AG10803 (cell line): ENCODE measurements at places on chromosomes 1 and 21.
A peak's percentile ranks its signal among the peaks of the same experiment; 100 is the strongest.

- DNase-seq: no peak
These were observed 37.6 kb downstream of the NRDC start for GRCh38 chr1:51840743-51841461.

DNA sequence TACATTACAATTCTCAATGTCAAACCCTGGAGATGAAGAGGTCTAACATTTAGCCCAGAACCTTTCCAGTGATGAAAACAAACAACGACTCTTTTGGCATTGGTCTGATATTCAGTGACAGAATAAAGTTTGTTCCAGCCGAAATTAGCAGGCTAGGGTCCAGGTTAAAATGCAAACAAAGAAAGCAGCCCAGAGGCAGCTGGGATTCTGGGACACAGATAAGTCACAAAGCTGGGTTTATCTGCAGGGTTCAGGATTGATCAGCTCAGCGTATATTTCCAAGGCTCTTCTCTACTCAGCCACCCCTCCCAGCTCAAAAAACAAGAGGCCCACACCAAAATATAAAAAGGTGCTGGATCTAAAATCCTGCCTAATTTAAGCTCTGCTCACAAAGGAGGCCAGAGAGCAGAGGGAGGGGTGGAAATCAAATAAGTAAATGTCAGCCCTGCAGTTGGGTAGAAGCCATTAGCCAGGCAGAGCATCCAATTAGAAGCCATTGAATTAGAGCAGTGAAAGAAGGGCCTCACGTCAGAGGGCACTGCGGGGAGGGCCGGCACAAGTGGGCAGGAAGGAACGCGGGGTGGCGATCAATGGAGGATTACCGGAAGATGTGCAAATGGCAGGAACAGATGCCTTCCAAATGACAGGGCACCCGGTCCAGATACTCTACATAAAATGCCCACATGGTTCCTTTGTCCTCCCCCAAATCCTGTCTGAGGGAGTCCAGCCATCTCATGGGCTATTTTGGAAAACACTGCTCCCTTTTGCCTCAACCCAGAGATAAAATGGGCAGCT lies 3.2 kb upstream of the KLHDC8A start:
- no peak for DNase-seq

GRCh38 chr21:43866260-43866629 lies 1.2 kb downstream of the AGPAT3 start:
- DNase-seq: peak; percentile 60

GRCh38 chr1:246157516-246157915 lies 349.6 kb downstream of the SMYD3 start:
- DNase-seq: peak; percentile 31

- DNase-seq: no peak
These were observed 92.2 kb downstream of the TBX19 start for GRCh38 chr1:168372861-168373371.

GRCh38 chr1:29806646-29807319 lies 570.5 kb downstream of the PTPRU start:
- no peak for DNase-seq

DNA sequence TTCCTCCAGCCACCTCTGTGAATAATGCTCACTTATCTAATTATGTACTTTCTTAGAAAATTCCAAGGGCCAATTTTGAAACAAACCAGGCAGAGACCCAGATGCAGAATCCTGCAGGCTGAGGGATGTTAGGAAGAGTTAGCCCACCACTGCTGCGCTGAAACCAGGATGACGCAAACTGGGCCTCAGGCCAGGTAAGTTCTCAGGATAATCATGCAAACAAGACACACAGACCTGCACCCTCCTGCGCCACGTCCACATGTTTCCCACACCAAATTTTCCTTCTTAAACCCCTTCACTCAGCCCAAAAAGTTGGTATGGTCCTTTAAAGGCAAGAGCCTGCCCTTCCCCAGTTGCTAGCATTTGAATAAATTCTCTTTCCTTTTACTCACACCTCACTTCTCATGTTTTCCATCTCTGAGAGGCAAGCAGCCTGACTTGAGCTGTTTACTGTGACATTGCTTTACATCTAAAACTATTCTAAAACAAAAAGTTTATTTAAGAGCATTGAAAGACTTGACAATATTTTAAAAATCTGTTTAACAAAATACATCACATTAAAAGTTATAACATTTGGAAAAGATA lies 887.1 kb downstream of the LRRIQ3 start:
- DNase-seq: no peak

DNA sequence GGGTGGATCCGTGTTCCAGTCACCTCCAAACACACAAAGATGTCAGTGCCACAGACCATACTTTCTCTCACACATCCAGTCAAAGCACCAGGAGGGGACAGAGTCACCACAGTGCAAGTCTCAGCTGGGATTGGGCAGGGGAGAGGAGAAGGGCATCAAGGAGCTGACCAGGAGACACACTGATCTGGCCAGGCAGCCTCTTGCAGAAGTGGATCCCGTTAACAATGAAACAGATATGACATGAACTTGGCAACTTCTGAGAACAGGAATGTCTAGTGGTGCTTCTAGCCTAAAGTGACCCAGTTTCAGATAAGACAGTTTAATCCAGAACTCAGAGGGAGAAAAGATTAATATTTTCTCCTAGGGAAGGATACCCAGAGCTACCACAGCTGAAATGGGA lies 71.0 kb downstream of the HIVEP3 start:
- DNase-seq: no peak

DNA sequence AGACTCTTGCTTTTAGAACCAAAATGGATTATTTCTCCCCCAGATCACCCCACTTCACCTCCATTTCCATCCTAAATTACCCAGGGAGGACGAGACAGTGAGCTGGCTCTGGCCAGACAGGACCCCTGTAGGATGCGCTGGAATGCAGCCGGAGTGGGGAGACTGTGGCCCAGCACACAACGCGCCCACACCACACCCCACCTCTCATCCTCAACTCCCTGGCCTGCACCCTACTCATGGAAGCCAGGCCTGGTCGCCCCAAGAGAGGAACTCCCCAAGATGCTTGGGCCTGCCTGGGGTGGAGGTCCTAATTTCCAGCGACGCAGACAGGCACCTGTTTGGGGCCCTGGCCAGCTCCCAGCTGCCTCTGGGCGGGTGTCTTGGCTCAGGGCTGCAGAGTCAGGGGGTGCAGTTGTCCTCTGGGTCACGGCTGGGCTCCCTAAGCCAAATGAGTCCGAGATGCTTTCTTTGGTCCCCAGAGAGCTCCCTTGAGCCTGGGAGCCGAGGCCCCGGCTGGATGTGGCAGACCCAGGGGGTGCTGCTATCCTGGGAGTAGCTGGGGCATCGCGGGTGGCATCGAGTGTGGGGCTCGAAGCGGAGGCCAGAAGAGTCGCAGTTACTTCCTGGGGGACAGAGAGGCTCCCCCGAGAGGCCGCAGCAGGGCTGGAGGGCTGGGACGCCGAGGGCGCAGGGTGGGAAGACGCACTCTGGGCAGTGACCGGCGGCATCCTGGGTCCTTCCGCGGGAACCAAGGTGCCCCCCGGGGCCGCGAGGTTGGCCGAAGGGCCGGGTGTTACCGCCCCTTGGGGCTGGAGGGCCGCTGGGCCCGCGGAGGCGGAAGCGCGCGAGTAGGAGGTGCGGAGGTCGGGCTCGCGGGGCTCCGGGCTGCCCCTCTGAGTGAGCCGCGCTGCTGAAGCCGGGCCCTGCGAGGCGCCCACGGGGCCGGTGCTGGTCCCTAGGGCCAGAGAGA lies 10.4 kb downstream of the CLEC20A start:
- no peak for DNase-seq

DNA sequence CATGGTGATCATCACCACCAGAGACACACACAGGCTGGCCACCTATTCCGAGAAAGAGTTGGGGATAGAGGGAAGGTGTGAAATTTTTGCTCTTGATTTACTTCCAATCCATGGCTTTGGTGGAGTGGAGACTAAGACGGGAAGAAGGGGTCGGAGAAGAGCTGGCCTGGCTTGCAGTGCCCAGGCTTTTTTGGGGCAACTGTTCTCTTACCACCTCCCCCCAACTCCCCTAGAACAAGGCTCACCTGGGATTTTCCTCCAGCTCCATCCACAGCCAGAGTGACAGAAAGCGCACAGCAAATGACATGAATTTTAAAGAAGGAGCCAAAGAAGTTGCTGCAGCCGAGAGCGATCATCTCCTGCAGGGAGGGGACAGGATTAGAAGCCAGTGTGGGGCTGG lies 16.0 kb downstream of the SLC26A9 start:
- DNase-seq: no peak

DNA sequence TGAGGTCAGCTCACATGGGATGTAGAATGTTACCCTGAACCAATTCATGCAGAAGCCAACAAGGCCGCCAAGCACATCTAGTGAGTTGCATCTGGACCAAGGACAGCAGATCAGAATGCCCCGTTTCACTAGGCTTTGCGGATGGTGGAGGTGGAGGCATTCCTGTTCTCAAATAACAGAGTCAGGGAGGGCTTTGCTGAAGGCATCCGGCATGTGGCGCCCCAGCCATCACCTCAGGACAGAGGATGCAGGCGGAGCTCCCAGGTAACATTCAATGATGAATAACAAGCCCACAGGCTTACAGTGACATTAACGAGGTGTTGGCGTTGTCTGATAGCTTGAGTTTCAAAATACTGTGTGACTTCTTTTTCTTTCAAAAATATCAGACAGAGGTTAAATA lies 476.2 kb downstream of the CAMTA1 start:
- DNase-seq: no peak

- DNase-seq: peak; percentile 68
These were observed 35.4 kb upstream of the TRAPPC10 start for GRCh38 chr21:43976661-43977060.

GRCh38 chr1:162878000-162878596 lies 17.1 kb upstream of the CCDC190 start:
- peak; percentile 72 for DNase-seq

- no peak for DNase-seq
These were observed 2.5 kb downstream of the MR1 start for GRCh38 chr1:181036107-181036836.

- no peak for DNase-seq
These were observed 163.1 kb upstream of the USP25 start for GRCh38 chr21:15566703-15567102.

DNA sequence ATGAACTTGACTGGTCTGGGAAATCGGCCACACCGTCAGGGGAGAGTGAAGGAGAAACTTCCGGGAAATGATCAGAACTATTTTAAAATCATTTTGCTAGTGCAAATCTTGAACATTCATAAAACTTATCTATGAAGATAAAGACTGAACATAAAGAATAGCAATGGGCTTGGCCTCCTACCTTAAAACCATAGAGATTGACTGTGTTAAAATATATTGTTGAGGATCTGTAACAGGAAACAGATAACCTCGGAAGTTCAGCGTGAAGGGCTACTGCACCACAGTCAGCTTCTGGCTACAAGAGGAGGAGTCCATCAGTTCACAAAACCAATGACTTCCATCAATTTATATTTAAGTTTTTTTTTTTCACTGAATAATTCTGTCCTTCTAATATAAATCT lies 127.3 kb downstream of the RGS7 start:
- DNase-seq: no peak

DNA sequence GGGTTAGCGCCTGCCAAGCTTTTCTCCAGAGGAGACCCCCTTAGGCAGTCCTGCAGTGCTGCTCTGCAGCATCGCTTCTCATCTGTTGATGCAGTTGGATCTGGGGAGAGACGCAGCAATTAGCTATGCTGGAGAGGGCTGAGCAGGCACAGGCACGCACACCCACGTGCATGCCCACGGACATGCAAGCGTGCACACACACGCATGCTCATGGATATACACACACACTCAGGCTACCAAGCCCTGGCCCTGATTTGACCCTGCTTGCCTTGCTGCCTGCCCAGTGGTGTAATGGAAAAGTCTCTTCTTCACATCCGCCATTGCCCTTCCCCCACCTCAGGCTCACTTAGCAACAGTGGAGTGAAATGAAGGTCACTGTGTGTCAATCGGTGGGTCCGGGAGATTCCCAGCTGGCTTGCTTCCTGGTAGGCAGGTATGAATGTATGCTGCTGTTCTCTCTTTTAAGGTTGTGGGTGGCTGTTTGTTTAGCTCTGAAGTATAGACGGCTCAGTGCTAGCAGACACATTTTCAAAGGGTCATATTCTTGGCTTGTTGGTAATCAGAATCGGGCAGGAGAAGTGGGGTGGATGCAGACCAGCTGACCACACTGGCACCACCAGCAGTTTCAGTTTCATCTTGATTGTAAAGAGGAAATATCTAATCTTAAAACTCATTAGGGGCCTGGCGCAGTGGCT lies 9.5 kb downstream of the ATP1B1 start:
- DNase-seq: no peak

- DNase-seq: no peak
These were observed 179.7 kb downstream of the TNFSF18 start for GRCh38 chr1:172870901-172871606.

DNA sequence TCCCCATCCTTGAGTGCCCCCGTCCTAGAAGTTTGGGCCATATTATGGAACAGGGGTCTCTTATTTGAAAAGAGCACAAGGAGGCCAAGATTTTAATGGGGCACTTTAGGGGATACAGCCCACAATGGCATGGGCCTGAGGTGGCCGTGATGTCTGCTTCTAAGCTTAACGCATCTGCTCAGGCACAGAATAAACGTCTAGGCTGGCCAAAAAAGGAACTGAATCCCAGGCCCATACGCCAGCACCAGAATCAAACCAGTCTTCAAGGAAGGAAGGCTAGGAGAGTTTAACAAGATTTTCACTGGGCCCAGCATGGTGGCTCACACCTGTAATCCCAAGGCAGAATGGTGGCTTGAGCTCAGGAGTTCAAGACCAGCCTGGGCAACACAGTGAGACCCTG lies 9.2 kb upstream of the SARS1 start:
- no peak for DNase-seq

- DNase-seq: no peak
These were observed 627 bp upstream of the DLGAP3 start for GRCh38 chr1:34929853-34930701.

- no peak for DNase-seq
These were observed 29.3 kb upstream of the ERO1B start for GRCh38 chr1:236311040-236311439.

GRCh38 chr1:86156566-86157455 lies at the start of gene COL24A1:
Gene COL24A1 (minus strand): TSS chr1:86156772. CDS start chr1:86156396, 376 bp downstream.
- peak; percentile 31 for DNase-seq

DNA sequence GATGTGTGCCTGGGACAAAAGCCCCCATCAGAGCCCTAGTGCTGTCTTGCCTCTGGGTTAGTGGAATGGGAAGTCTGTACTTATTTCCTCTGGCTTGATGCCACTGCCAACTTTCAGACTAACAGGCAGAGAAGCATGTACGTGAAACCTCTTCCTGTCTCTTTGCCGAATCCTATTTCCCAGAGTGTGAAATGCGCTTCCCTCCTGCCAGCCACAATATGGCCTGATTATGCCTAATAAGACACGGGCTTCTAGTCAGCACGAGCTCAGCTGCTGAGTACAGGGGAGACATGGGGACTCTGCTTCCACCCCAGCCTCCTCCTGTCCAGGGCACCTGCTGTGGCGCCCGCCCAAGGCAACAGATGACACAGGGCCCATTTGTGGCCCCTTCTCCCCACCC lies 111.4 kb downstream of the KCND3 start:
- DNase-seq: no peak
